ENCODE measurements at places on chromosomes 12 and 14.

DNA sequence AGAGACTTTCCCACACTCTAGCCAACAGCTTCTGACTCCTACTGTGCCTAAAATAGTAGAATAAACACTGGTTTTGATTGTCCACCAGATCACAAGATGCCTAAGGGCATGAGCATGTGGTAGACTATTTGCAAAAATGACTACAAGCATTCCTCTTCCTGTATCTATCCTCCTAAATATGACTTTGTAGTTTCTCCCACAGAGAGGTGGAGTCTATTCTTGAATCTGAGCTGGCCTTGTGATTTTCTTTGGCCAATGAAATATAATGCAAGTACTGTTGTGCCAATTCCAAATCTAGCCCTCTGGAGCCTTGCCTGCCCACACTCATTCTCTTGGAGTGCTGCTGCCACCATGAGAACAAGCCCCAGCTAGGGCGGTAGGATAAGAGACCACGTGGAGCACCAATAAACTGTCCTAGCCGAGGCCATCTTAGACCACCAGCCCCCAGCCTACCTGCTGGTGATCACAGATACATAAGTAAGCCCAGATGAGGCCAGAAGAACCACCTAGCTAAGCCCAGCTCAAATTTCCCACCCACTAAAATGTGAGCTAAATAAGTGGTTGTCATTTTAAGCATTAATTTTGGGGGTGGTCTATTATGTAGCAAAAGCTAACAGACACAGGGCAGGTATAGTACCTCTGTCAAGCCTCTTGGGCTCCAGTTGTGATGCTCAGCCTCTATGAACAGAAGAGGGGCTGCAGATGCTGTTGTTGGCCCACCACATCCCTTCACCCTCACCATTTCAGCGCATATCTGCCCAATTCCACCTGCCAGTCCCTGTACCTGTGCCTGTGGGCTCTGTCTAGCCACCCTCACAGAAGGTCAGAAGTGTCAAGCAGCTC, 17.9 kb downstream of the ZFP36L1 start:
- DNase-seq: no peak

DNA sequence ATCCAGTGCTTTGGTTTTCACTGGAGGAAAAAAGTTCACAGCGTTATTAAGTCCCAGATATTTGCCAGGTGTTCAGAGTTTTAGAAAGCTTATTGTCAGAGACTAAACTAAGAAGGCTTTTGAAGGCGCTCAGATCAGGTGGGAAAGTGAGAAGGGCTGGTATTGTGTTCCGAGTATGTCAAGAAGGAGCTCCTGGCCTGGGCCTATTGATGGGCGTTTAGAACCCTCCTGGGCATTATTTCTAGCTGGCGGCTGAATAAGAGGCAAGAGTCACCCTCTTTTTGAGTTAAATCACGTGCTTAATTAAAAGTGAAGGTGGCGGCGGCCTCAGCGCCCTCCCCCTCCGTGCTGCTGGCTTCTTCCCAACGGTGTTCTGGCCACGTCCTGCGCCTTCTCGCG, 20.9 kb upstream of the GNS start:
- no peak for DNase-seq

GRCh38 chr12:581746-582145, 81.5 kb downstream of the NINJ2 start:
- DNase-seq: no peak

GRCh38 chr12:52087961-52088820, 8.7 kb downstream of the SMIM41 start:
- no peak for DNase-seq

GRCh38 chr12:6662602-6662905, 365 bp downstream of the ING4 start:
- peak; percentile 84 for DNase-seq

- no peak for DNase-seq
Observed at GRCh38 chr14:102442241-102443211, 67.0 kb downstream of the ANKRD9 start.

DNA sequence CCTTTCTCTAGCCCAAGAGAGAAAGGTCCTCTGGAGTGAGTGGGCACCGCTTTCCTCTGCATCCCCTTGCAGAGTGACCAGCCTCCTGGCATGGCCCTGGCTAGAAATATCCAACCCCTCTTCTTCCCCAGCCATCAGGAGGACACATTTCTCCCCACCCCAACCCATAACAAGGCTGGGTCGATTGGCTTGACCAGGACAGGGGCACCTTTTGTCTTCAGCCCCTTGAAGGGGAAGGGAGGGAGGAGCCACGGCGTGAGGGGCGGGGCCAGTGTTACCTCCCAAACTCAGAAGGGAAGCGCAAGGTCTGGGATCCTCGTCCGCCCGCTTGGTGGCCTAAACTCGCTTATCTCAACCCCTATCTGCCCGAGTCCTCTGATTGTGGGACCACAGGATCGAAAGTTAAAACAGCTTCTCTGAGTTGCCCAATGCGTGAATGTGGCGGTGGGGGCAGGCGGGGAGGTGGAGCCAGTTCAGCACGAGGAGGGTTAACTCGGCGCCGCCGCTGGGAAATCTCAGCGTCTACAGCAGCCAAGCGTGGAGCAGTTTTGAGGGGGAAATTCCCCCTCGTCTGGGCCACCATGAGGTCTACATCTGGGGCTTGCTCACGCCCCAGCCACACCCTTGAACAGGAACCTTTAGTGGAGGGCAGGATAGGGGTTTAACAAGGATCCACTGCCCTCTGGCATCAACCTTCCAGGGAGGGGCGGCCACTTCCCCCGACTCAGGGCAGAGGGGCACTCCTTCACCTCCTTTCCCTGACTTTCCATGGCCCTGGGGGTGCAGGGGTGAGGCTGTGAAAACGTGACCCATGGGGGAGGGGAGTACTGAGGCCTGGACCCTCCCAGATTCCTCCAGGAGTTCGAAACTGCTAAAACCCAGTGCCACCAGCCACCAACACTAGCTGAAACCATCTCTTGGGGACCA, 795 bp downstream of the STAT6 start:
- DNase-seq: peak; percentile 66
